Stimulated activated CD4-positive, alpha-beta T cell treated with anti-CD3 and anti-CD28 coated beads, Interleukin-4, amount 100 ng/mL, for 48 hours (primary cell): ENCODE measurements at places on chromosomes 13 and 19.

DNA sequence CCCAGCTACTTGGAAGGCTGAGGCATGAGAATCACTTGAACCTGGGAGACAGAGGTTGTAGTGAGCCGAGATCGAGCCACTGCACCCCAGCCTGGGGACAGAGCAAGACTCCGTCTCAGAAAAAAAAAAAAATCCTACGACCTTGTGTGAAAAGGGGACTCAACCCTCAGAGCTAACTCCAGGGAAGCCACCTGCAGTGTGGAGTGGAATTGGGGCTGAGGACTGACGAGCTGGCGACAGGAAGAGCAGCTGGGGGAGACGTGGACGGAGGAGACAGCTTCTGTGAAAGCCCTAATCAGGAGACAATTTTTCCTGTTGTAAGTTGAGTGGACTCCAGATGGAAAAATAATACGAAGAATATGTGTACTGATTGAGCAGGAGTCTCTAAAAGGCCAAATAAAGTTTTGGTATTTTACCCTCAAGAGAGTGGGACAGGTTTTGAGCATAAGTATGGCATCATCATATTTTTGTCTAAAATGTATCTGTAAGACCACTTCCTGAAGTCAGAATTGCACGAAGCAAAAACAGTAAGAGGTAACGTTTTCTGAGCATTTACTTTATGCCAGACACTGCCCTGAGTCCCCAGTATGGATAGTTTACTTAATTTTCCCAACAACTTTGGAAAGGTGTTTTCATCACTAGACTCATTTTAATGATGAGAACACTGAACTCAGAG lies 12.0 kb upstream of the LAIR1 start:
- DNase-seq, result no peak

DNA sequence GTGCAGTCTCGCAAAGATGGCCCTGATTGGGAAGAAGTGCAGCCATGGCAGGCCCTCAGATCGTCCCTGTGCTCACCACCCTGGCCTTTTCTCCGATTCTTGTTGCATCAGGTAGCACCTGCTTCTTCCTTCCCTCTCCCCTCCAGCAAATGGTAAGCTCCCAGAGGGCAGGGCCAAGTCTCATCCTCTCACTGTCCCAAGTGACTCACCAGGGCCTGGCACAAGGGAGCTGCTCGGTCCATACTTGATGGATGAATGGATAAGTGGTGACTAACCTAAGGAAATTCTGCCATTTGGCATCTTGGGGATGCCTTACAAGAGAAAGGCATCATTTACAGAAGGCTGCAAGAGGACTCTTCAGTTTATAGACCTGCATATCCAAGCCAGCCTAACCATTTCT lies 84.9 kb downstream of the ZIC5 start:
- DNase-seq, result no peak

DNA sequence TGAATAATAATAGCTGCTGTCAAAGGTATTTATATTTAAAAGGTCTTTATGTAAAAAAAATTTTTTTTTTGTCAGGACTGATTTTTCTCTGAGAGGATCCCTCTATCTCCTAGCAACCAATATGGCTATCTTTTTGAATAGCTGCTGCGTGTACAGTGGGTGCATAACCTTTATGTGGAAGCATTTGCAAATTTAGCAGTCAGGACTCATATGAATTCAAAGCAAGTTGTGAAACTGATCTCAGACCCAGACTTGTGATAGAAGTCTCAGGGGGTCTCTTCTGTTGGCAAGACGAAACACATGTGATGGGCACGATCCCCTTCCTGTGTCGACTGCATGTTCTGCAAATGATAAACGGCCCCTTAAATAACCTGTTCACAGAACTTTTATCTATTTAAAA lies 114.1 kb upstream of the ARGLU1 start:
- no peak for DNase-seq

GRCh38 chr13:29105779-29106178 lies 285.6 kb downstream of the MTUS2 start:
- DNase-seq, result no peak

DNA sequence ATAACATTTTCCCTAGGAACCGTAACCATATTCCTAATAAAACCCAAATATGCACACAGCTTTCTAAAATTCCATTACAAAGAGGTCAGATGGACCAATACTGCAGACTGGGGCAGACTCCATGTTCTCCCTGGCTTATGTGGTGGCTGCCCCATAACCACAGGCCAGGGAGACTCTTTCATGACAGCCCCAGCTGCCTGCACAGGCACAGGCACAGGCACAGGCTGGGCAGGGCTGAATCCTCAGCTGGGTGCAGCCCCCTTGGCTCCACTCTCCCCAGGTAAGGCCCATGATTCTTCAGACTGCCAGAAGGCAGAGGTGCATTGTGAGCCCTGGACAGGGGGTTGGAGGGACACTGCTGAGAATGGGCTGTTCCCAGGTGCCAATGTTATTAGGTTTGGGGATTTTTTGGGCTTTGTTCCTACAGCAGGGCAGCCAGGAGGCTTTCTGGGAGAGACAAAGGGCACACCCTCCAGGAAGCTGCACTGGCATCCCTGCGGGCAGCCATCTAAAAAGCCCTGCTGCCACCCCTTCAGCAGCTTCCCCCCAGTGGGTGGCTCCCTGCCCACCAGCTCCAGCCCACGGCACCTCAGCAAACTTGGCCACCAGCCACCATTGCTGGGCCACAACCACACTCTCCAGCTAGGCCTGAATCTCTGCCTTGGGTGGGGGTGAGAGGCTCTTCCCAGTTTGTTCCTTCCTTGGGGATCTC lies 20.0 kb downstream of the DOCK9 start:
- no peak for DNase-seq

DNA sequence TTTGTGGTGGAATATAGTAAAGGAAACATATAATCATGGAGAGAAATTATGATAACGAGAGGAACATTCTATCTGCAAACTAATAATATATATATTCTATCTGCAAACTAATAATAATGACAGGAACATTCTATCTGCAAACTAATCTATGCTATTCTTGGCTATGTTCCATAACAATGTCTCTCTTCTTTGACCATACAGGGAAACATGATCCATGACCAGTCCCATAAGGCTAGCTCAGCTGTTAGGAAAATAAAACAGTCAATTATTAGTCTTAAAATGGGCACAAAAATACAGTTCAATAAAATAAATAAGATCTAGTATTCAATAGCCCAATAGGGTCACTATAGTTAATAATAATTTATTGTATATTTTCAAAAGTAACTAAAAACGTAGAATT lies 707.8 kb upstream of the PCDH20 start:
- no peak for DNase-seq

DNA sequence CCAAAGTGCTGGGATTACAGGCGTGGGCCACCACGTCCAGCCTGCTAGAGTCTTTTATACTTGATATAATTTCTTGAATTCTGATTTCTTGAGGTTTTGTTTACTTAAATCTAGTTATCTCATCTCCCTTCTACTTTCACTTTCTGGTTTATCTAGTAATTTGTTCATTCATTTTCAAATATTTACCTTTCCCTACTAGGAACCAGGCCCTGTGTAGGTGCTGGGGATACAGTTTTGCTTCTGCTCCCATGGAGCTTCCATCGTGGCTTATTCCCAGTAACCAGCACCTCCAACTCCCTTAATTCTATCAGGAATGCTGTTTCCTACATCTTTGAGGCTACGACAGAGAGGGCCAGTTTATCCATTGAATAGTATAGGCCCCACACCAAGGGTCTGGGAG lies 24.1 kb upstream of the TRIM13 start:
- DNase-seq, result no peak

GRCh38 chr19:43751466-43752220 lies 3.1 kb downstream of the SMG9 start:
- DNase-seq, result no peak

DNA sequence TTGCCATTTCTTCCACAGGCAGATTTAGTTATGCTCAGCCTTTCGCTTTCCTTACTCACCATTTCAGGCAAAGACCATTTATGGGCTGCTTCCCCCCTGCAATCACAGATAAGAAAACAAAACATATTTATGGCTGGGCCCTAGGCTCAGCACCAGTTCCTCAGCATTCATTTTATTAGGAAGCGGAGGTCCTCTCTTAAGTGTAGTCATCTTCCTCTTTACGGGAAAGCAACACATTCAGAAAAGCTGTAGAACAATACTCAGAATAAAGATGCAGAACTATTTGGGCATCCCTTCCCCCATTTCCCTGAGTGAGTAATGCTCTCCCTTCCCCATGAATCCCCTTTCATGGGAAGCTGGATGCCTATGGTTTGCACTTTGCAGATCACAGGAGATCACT lies 27.9 kb downstream of the FLT1 start:
- no peak for DNase-seq

DNA sequence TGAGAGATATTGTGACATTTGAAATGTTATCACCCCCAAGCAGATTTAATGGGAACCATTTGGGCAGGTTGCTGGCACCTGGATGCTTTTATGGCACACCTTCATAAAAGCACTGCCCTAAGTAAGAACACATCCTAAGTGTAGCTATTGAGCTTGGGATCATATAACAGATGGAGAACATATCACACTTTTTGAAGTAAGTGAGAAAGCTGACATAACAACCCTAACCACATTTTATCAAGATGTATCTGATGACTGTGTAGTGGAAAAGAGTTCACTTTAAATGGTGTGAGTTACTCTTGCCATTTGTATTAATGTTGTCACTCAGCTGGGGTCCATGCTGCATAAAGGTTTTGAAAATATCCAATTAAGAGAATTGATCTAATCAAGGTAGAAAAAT lies 287.9 kb downstream of the DCLK1 start:
- DNase-seq, result no peak

- DNase-seq, result no peak
These were observed 49.9 kb downstream of the TBC1D4 start for GRCh38 chr13:75432045-75432444.

GRCh38 chr19:55284405-55285058 lies 735 bp downstream of the BRSK1 start:
- DNase-seq, result no peak

- no peak for DNase-seq
These were observed 1541.0 kb downstream of the SLITRK5 start for GRCh38 chr13:89212186-89212585.

- DNase-seq, result no peak
These were observed 20.8 kb upstream of the PTPRS start for GRCh38 chr19:5361407-5361806.

- DNase-seq, result no peak
These were observed 59.3 kb downstream of the PEPD start for GRCh38 chr19:33462112-33462791.

DNA sequence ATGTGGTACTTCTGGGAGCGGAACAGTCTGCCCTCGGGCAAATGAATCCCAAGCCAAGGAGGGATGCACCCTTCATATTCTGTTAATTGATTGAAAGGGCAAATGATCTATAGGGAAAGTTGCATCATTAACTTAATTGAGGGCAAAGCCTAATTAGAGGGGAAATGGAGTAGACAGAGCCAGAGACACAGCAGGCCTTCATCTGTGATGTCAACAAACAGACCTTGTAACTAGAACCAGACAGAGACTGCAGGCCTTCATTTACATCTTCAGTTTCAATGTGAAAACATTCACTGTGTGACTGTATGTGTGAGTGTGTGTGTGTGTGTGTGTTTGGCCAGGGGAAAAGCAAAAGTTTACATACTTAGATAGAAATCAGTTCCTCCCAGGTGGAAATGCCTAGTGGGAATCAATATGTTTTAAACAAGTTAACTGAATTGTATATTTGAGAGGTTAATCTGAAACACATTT lies 126.4 kb downstream of the SPRY2 start:
- DNase-seq, result no peak

DNA sequence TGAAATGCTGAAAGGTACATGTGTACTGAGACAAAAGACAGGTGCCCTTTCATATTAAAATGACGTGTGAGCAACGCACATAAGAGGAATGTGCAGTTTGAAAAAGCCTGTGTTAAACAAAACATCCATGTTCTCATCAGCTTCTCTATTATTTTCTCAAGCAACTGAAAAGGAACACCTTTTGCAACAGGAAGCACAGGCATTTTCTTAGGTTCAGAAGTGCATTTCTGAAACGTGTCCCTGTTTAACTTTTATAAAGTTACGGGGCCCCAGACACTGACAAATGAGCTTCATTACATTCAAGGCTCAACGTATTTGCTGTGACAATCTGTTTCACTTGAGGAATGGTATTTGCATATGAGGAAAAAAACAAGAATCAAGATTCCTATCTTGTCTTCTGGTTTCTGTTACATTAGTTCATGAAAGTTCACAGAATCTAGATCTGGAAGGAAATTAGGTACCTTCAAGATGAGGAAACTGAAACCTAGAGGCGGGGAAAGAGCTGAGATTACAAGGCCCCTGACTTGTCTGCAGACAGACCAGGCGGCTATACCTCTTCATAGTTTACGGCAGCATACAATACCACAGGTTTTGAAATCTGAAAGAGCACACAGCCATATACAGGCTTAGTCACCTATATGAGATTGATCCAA lies 431.7 kb downstream of the KLF12 start:
- DNase-seq, result no peak

- no peak for DNase-seq
These were observed 242.4 kb downstream of the KCNRG start for GRCh38 chr13:50257646-50258045.
